ENCODE measurements at places on chromosomes 12 and 14.

DNA sequence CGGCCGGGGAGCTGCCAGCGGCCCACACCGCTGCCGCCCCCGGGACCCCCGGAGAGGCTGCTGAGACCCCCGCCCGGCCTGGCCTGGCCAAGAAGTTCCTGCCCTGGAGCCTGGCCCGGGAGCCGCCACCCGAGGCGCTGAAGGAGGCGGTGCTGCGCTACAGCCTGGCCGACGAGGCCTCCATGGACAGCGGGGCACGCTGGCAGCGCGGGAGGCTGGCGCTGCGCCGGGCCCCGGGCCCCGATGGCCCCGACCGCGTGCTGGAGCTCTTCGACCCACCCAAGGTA is 12.8 kb downstream of the SH2B3 start:
- no peak for DNase-seq

DNA sequence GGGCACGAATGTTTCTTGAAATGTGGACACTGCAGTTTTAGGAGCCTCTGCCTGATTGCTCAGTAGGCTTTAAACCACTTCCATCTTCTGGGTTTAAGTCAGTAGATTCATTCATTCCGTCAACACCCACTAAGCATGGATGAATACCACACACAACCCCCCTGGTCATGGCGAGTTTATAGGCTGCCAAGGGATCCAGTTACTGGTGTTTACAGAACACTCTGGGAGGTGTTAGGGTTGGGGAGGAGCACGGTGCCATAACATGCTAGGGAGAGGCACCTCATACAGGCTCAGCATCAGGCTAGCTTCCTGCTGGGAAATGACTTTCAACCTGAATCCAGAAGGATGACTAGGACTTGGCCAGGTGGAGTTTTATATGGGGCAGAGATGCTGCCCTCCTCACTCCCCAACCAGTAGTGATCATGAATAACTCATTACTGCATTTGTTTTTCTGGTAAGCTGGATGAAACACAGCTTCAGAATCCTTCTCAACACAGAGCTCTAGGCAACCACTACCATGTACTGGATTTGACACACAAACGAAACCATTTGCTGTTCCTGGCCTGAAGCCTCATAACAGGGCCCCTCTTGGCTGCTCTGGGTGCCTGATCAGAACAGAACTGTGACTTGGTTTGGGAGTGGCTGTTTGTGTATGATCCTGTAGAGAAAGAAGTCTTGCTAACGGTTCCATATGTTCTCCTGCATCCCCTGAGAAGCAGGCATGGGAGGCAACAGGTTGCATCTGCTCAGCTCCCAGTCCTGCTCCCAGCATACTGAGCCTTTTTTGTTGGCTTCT is 47.9 kb downstream of the FBXW8 start:
- DNase-seq = no peak

- no peak for DNase-seq
Observed at GRCh38 chr12:31236998-31237637, 88.8 kb downstream of the SINHCAF start.

DNA sequence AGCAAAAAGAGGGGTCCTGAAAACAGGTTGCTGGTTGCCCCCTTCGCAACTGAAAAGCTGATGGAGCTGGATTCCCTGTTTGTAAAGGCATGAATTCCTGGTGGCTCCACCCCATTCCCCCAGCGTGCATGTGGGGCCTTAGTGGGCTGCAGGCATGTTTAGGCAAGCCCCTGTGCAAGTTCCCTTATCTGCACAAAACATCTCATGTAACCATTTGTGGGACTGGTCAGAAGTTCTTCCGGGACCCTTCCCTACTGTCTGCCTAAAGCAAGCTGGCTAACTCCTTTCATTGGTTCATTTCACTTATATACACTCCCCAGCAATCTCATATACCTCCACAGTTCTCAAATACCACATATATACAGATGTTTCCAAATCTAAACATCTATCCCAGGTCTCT is 24.0 kb upstream of the HIGD1C start:
- DNase-seq = no peak

DNA sequence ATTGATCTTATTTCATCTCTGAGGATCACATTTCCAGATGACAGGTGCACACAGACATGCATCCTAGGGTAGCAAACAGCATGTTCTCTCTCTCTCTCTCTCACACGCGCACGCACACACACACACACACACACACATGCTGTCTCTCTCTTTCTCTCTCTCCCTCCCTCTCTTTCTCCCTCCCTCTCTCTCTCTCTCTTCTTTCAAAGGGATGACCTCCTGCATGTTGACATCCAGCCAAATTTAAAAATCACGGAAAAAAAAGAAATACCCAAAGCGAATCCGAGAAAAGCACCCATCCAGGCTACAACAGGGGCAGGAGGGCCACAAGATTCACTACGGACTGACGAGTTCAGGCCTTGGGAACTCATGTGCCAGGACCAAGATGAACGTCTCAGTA is 2.3 kb downstream of the KSR2 start:
- no peak for DNase-seq

GRCh38 chr12:8947737-8948136 is 1.7 kb downstream of the M6PR start:
- no peak for DNase-seq

DNA sequence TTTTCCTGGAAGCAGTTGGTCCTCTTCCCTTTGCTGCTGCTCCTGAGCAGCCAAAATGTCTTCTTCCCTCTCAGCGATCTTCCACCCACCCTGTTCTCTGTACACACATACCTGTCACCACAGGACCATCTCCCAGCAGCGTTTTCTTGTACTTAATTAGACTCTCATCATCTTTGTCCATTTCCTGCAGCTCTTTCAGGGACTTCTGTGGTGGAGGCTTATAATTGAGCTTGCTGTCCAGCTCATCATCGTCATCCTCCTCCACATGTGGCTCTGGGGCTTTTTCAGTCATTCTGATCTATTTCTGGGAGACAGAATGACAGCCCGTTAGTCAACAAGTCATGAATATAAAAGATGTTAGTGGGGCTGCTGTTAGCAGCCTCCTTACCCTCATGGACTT is 11.0 kb downstream of the ARHGDIB start:
- DNase-seq = no peak

- DNase-seq = peak; percentile 78
Observed at GRCh38 chr12:120012067-120012621, 23.1 kb downstream of the BICDL1 start.

DNA sequence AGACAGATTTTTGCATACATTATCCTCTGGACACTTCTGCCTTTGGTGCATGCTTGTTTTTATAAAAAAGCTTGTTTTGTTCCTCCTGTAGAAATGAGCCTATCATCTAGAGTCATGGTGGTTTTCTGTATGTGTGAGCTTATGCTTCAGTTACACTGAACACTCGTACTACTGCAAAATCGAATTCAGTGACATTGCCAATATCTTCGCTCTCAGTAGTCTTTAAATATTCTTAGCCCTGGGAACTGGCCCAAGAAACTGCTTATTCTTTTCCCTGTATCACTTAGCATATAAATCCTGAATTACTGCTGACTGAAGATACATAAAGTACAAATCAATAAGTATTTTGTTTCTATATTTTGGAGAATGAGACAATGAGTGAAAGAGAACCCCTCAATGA is 70.5 kb downstream of the RGS6 start:
- no peak for DNase-seq

GRCh38 chr14:102079700-102079979 is 7.2 kb downstream of the HSP90AA1 start:
- DNase-seq = no peak

GRCh38 chr14:79256380-79256779 is 954.9 kb downstream of the DIO2 start:
- no peak for DNase-seq

GRCh38 chr12:39357041-39357440 is 85.9 kb downstream of the KIF21A start:
- DNase-seq = no peak

- no peak for DNase-seq
Observed at GRCh38 chr12:25985316-25986175, 27.1 kb downstream of the RASSF8 start.

DNA sequence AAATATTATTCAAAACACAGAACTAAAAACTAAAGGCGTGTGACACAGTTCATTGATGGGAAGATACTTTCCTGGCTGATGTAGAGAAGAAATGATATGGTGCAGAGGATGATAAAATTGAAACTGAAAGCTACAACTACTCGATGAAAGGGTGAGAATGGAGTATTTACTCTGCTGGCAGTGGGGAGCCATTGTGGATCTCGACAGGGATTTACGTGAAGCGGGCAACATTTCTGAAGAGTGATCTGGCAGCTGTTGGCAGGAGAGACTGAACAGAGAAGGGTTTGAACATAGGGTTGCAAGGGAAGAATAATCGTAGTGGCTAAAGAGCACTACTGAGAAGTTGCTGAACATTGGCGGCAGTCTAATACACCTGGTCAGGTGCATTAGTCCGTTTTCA is 464.9 kb downstream of the PDZRN4 start:
- no peak for DNase-seq

DNA sequence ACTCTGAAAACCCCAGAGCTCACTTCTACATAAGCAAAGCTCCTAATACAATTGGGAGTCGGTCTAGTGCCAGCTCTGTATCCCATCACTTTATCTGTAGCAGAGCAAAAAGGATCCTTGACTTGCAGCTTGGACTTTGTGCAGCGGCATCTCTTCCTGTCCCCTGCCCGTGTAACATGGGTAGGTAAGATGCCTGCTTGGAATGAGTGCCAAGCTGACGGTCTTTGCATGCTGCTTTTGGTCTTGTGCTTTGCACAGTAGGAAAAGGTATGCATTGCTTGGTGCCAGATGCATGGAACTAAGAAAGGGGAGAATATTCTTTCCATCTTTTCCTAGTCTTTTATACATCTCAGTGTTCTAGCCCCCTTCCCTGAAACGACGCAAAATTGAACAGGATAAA is 6.9 kb upstream of the PLEKHH1 start:
- no peak for DNase-seq

DNA sequence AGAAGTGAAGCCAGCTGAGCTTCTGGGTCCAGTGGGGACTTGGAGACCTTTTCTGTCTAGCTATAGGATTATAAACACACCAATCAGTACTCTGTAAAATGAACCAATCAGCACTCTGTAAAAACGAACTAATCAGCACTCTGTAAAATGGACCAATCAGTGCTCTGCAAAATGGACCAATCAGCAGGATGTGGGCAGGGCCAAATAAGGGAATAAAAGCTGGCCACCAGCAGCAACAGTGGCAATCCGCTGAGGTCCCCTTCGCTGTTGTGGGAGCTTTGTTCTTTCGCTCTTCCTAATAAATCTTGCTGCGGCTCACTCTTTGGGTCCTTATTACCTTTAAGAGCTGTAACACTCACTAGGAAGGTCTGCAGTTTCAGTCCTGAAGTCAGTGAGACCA is 72.3 kb downstream of the NTS start:
- DNase-seq = no peak

GRCh38 chr14:53103636-53104340 is 49.3 kb downstream of the DDHD1 start:
- no peak for DNase-seq

DNA sequence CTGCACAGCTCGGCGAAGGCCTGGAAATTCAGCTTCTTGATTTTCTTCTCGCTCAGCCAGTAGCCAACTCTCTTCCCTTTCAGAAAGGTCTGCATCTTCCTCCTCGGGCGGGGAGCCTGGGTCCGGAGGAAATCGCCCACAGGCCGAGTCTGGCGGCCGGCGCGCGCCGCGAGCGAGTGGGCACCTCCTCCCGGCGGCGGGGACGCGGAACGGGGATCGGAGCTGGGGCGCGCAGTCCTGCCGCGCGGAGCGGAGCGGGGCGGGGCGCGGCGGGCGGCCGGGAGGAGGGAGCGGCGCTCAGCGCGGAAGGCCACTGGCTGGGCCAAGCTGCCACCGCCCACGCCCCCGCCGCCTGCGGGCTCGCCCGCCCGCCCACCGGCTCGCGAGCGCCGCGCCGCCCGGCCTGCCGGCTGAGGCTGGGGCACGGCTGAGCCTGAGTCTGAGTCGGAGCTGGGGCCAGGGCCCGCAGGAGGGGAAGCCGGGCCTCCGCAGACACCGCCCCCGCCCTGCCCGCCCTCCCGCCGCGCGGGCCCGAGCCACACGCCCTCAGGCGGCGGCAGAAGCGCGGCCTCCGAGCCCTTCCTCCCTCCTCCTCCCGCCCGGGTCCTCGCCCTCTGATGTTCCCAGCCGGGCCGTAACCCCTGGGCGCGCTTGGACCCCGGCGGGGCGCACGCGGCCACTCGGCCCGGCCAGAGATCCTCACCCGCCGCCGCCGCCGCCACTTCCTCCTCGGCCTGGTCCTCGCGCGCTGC is 480 bp downstream of the ITPK1 start:
- peak; percentile 80 for DNase-seq

- DNase-seq = no peak
Observed at GRCh38 chr14:36229262-36229661, 52.7 kb upstream of the PTCSC3 start.

DNA sequence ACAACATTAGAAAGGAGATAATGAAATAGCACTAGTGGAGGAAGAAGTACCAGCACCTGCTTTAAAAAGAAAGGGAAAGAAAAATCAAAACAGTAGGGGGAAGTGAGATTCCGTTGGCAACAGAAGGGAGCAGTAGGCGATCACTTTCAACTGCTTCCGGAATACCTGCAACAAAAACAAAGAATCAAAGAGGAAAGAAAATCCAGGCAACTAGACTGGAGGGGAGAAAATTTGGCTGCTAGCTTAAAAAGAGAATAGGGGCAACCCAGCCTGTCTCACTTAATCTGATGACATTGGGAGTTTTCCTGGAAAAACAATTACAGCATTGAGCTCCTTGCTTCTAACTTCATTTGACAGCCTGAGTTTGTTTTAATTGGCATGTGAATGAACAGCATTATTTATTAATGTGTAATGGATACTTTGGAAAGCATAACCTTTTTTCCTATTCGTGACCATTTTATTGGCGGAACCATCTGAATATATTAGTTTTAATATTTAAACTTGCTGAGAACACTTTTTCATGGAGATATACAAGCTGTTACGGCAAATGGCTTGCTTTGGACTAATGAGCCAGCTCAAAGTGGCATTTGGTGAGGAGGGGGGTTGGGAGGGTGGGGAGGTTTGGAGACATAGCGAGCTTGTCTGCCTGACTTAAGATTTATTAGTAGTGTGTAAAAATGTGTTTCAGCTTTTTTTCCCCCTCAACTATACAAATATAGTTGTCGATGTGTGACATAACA is 2.5 kb upstream of the DACT1 start:
- no peak for DNase-seq

DNA sequence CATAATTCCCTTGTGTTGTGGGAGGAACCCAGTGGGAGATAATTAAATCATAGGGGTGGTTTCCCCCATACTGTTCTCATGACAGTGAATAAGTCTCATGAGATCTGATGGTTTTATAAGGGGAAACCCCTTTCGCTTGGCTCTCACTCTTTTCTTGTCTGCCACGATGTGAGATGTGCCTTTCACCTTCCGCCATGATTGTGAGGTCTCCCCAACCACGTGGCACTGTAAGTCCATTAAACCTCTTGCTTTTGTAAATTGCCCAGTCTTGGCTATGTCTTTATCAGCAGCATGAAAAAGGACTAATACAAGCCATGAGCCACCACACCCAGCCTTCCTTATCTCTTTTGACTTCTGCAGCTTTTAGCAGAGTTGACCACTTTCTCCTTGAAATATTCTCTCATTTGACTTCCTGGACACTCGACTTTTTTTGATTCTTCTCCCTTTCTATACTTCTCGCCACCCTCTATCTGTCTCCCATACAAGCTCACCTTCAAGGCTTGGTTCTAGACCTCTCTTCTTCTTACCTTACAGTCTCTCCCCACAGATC is 2.3 kb downstream of the MTERF2 start:
- no peak for DNase-seq

All from A549 (cell line).